ENCODE measurements at places on chromosomes 16 and 17.

DNA sequence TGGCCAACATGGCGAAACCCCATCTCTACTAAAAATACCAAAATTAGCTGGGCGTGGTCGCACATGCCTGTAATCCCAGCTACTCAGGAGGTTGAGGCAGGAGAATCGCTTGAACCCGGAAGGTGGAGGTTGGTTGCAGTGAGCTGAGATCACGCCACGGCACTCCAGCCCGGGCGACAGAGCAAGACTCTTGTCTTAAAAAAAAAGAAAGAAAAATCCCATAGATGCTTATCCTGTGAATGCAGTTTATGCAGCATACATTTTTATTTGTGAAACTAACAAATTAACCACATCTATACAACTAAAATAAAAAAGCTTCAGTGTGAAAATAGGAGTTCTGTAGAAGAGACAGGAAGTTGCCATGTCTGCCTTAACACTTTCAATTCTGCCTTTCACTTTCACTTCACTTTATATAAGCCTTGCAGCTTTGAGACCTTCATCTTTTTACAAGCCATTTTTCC, 7.1 kb downstream of the IGSF6 start:
- DNase-seq: no peak

DNA sequence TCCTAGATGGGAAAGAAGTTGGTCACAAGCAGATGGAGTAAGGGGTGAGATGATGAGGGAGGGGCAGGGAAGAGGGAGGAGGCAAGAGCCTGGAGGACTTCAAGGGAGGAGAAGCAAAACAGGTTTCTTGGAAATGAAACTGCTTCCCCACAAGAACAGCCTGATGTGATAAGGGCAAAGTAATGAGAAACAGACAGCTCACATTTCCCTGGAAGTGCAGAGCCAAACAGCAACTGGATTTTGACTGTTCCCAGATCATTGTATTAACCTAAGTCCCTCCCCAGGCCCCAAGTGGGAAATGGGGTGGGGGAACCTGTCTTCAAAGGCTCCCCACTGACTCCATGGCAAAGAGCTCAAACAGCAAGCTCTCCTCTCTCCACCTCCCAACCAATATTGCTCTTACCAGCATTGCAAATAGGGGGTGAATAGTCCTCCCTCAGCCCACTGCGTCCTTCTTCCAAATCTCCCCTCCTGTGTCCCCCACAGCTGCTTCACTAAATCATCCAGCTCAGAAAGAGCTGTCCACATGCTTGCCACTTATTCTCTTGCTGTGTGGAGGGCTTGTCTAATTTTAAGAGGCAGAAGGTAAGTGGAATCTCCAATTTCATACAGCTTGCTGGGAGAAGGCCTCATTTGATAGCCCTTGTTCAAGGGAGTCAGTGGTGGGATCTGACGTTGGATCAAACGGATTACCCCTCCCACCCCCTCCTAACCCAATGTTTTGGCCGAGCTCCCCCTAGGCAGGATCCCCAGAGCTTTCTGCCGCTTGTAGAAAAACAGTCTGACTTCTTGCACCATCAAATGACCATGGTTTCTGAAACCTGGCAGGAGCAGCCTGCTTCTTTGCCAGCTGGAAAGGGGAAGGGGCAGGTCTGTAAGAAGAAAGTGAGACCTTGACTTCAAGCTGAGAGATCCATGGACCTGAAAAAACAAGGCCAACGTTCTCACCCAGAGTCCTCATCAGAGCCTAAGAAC, 56.3 kb upstream of the SMIM36 start:
- peak; percentile 79 for DNase-seq

DNA sequence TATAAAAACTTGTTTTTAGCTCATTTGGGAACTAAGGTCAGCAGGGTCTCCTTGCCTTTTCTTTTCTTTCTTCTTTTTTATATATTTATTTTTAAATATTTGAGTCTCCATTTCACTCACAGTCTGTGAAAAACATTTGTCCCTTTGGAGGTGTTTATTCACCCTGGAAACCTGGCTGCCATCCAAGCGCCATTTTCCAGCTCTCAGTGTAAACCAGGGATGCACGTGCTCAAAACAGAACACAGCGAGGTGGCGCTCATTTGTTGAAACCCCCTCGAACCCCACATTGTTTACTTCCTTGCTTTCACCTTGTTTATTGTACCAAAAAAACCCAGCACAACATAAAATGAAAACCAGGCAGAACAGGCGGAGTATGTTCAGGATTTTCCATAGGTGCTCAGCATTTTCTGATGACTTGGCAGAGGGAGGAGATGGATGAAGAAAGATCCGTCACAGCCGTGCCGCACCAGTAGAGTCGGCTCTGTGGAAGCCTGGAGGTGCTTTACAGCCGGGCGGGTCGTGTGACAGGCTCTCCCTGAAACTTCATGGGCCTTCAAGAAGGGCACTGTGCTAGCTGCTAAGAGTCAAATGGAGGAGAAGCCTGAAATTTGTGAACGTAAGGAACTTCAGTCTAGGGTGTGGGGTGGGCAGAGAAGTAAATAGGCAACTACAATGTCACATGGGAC, 284.4 kb downstream of the FOXL1 start:
- no peak for DNase-seq

DNA sequence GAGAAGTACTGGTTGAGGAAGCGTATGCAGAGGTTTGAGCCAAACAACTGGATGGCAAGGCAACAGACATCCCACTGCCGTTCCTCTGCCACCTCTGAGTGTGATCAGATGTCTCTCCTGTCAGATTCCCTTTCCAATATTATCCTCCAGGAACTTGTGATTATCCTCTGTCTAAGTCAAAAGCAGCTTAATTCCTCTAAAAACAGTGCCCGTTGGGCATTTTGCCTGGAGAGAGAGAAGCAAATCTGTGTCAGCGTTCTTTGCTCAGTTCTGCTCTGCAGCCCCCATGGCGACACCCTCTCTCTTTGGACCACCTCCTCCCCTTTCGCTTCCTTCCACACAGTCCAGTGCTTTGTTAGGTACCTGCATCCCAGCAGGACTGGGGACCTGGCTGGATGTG, 56.1 kb upstream of the TBX2 start:
- DNase-seq: no peak

GRCh38 chr16:74734361-74735161, 33.9 kb upstream of the MLKL start:
- no peak for DNase-seq

- no peak for DNase-seq
Measured at GRCh38 chr17:8522577-8522976, 86.9 kb downstream of the NDEL1 start.

DNA sequence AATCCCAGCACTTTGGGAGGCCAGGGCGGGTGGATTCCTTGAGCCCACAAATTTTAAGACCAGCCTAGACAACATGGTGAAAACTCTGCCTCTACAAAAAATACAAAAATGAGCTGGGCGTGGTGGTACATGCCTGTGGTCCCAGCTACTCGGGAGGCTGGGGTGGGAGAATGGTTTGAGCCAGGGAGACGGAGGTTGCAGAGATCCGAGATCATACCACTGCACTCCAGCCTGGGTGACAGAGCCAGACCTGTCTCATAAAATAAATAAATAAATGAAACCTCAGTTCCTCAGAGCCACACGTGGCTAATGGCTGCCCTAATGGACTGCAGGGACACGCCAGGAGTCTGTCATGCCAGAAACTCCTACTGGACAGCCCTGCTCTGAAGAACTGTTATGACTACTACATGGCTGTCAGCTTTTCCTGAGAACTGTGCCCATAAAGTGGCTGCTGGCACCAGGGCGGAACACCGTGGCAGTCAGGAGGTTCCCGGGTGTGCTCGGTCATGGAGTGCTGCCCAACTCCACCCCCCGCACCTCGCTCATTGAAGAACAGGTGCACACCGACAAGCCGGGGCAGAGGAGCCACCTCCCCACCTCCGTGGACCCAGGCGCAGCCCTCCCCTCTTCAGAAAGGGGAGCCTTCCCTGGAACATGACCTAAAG, 4.3 kb downstream of the TMEM11 start:
- DNase-seq: no peak

- no peak for DNase-seq
Measured at GRCh38 chr17:45942284-45942683, 47.9 kb downstream of the MAPT start.

GRCh38 chr16:84357191-84357651, 11.1 kb upstream of the ATP2C2 start:
- DNase-seq: no peak

DNA sequence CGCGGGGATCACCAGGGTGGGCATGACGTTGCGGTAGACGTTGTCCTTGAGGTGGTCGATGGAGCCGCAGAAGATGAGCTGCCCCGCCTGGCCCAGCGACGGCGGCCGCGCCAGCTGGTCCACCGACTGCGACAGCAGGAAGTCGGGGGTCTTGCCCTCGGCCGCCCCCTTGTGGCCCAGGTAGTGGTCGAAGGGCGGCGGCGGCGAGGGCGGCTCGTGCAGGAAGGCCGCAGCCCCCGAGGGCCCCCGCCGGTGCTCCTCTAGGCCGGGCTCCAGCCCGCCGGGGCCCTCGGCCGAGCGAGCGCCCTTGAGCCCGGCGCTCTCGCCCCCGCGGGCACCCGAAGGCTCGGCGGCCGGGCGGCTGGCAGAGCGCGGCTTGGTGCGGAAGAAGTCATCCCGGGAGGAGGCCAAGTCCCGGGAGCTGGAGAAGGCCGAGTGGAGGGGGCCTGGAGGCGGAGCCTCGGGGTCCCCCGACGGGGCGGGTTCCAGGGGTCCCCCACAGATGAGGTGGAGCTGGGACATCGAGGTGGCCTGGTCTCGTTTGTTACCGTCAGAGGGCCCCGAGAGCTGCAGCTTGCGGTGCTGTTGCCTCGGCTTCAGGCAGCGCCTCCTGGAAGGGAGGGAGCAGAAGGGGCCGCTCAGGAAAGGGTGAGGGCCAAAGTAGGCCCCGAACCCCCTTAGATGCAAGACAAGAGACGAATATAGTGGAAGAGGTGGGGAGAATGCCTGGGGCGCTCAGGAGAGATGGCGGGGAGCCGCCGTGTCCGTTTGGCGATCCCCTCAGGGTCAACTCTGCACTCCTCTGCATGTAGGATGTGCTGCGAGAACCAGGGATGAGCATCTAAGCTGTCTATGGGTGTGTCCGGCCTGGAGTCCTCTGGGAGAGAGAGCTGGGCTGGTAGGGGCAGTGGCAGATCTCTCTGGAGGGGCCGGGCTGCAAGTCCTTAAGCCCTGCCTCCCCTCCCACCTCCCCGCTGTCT, 8.8 kb downstream of the FAM171A2 start:
- DNase-seq: no peak

DNA sequence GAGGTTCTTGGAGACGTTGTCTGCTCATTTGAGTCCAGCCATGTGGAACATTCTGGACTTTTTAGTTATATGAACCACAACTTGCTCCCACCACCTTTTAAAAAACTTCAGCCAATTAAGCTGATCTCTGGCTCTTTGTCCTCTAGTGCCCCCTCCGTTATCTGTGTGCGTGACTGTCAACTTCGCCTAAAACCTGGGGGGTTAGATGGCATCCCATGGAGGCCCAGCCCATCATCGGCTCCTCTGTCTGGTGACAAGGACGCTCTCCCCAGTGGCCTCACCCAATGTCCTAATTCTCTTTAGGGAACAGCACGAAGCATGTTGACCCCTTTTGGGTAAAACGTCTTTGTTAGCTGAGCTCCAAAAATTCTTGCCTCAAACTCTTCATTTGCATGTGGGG, 341.0 kb upstream of the TNRC6C start:
- no peak for DNase-seq

DNA sequence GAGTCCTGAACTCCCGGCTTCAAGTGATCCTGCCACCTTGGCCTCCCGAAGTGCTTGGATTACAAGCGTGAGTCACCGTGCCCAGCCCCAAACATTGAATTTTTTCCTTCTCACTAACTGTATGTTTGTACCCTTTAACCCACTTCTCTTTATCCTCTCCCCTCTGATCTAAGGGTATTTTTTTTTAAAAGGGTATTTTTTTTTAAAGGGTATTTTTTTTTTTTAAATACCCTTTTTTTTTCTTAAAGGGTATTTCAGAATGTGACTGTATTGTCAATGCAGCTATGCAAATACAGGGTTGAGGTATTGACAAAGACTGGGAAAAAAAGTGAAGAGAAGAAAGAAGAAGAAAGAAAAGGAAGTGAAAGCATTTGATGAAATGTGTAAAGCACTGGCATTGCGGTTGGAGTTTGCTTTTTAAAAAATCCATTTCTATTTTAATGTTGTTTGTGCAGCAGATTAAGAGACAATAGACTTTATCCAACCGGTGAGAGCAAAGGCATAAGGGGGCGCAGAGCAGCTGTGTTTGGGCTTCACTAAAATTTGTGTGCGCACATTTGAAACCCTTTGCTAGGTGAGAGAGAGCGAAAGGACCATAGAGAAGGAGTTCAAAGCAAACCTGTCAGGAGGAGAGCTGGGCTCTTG, 42.4 kb downstream of the SYT17 start:
- no peak for DNase-seq

DNA sequence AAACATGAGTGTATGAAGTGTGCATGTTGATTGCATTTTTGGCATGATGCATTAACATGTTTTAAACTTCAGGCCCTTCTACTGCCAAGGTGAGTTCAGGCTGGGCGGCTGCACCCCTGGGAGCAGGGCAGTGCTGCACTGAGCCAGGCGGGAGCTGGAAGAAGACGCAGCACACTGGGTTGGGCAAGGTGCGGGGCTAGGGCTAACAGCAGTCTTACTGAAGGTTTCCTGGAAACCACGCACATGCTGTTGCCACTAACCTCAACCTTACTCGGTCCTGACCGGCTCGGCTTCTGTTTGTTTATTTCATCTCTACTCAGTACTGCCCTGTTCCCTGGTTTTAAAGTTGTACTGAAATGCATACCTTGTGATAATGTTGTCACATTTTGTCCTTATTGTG, 61.0 kb downstream of the MAP2K4 start:
- no peak for DNase-seq

- peak; percentile 75 for DNase-seq
Measured at GRCh38 chr17:7294614-7295153, at the start of gene YBX2. Gene YBX2 (minus strand): TSS chr17:7294639. CDS start chr17:7294500, 139 bp downstream.

DNA sequence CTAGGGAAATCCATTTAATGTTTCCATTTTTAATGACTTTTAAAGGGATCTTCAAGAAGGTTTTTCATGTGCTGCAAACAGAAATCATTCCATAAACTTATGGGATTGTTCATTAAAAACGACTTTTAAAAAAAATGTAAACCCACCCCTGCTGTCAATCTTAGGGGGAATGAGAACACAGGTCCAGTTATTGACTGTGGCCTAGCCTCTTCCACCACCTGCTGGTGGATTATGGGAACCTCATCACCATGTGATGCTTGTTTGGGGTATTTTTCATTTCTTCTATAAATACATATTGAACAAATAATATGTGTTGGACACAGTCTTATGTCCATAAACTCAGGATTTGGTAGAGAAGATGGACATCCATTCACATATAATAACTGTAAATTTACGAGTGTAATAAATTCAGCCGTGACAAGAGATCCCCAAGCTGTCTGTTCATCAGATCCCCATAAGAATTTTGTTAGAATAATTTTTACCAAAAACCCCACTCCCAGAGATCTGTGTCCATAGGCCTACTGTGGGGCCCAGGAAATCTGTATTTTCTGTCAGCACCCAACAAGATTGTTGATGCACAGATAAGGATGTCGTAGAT, 42.0 kb upstream of the TMC5 start:
- DNase-seq: peak; percentile 67
